K562 (cell line): ENCODE measurements at places on chromosomes 12 and 14.

- no peak for DNase-seq
These were observed 52.0 kb downstream of the SLC38A4 start for GRCh38 chr12:46773586-46774321.

GRCh38 chr14:95561001-95561412 lies 26.2 kb downstream of the GLRX5 start:
- DNase-seq: peak; percentile 79

GRCh38 chr14:58667900-58668299 lies 30.1 kb downstream of the DACT1 start:
- DNase-seq: no peak

DNA sequence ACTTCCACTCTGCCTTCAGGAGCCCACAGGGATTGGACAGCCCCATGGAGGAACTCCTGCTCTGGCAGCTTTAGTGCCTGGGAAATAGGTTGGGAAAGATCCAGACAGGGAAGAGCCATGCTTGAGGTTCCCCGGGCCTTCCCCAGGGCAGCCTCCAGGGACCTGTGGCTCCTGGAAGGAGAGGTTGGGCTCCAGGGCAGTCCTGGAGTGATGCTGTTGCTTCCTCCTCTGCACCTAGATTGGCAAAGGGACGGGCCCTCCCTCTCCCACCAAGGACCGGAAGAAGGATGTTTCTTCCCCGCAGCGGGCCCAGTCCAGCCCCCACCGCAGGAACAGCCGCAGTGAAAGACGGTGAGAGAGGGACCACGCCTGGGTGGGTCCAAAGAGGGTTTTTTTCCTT lies 16.5 kb downstream of the VASH1 start:
- DNase-seq: no peak

DNA sequence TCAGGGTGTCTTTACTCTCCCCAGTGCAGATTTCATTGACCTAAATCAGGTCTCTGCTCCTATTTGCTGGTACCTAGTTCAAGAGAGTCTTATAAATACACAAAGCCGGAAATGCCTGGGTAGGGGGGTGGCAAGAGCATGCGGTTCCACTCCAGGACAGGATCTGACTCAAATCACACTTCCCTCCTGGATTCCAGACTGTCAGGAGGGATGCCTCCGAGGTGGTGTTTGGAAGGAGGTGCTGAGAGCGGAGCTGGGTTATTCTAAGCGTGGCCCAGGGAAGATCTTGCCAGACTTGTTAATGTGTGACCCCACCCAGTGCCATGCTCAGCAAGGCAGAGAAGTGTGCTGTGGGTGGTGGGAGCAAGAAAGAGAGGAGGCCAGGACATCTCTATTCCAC lies 49.8 kb downstream of the B4GALNT3 start:
- DNase-seq: no peak

GRCh38 chr12:6603095-6603567 lies 4.0 kb downstream of the CHD4 start:
- no peak for DNase-seq

- no peak for DNase-seq
These were observed 2.6 kb upstream of the PHC1 start for GRCh38 chr12:8911606-8912268.

DNA sequence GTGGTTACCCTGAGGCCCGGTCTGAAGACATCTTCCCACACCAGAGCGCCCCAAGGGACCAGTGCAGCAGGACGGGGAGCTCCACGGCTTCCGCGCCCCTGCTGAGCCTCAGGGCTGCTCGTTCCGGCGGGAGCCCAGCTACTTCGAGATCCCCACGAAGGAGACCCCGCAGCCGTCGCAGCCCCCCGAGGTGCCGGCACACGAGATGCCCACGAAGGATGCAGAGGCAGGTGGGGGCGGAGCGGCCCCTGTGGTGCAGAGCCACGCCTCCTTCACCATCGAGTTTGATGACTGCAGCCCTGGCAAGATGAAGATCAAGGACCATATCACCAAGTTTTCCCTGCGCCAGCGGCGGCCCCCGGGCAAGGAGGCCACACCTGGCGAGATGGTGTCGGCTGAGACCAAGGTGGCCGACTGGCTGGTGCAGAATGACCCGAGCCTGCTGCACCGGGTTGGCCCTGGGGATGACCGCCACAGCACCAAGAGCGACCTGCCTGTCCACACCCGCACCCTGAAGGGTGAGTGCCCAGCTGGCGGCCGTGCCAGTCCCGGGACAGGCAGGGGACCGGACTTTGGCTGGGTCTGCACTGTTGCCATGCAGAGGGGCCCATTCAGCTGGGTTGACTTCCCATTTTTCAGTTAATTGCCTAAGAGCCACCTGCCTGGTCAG lies 18.1 kb downstream of the CEP170B start:
- no peak for DNase-seq

DNA sequence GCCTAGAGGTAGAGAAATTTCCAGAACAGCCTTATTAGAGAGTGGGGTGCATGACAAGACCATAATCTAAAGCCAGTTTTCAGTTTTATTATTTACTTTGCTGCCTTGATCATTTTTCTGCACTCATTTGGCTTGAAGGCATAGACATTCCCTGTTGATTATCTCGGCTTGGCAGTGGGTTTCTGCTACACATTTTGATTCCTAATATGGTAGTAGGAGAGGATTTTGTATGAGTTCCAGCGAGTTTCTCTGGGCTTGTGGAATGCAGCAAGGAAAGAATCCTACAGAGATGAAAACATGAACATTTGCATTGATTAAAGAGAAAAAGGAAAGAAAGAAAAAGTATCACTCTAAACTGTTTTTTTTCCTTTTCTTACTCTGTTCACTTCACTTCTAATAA lies 281.2 kb downstream of the PAWR start:
- DNase-seq: no peak

GRCh38 chr14:61744238-61744637 lies 18.0 kb upstream of the SNAPC1 start:
- DNase-seq: no peak

- DNase-seq: no peak
These were observed 12.8 kb upstream of the MLEC start for GRCh38 chr12:120674097-120674636.

GRCh38 chr14:50560931-50561285 lies 963 bp downstream of the ATL1 start:
- DNase-seq: peak; percentile 20

DNA sequence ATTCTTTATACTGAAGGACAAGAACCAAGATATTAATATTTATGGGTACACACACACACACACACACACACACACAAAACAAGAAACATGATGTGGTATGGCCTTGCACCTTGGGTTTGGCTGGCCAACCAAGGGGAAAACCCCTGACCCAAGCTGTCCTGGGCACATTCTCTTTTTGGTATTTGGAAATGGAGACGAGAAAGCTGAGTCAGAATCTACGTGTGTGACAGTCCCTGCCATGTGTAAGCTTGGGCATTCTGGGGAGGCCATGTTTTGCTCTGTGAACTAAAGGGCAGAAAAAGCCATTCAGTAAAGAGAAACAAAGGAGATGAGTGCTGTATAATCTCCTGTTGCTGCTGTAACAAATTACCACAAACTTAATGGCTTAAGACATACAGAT lies 35.6 kb downstream of the PTGER2 start:
- DNase-seq: no peak

GRCh38 chr14:76710056-76711010 lies 50.9 kb upstream of the VASH1 start:
- peak; percentile 59 for DNase-seq

GRCh38 chr12:59403259-59403932 lies 192.4 kb upstream of the SLC16A7 start:
- DNase-seq: no peak

DNA sequence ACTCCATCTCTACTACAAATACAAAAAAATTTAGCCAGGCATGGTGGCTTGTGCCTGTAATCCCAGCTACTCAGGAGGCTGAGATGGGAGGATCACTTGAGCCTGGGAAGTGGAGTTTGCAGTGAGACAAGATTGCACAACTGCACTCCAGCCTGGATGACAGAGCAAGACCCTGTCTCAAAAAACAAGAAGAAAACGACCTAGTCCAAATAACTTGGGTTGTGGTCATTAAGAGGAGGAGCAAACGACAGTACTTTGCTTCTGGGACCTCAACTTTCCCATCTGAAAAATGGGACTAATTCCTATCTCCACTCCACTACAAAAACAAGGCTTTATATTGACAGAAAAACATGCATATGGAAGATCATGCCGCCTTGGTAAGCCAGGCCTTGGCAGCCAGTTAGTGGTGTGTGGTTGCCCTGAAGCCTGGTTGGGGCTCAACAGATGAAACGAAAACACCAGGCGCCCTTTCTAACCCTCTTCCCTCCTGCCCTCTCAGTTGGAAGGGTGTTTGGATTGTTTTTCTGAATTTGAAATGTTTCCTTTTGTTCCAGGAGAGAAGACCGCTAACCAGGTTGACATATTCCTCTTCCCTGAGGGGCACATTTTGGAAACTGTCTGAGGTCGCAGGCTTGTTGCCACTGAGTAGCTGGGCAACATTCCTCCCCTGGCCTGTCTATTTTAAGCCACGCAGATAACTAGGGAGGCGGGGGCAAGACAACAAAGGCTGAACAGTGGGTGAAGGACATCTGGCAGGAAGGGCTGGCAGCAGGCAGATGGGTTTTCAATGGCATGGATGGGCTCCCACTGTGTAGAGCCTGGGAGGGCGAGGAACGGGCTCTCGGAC lies 13.7 kb upstream of the VPS37B start:
- DNase-seq: no peak

- no peak for DNase-seq
These were observed 48.6 kb upstream of the USP44 start for GRCh38 chr12:95599880-95600279.

- DNase-seq: no peak
These were observed 344.9 kb downstream of the DPF3 start for GRCh38 chr14:72549026-72549425.

GRCh38 chr12:79420146-79420618 lies 270.6 kb downstream of the PAWR start:
- DNase-seq: no peak

DNA sequence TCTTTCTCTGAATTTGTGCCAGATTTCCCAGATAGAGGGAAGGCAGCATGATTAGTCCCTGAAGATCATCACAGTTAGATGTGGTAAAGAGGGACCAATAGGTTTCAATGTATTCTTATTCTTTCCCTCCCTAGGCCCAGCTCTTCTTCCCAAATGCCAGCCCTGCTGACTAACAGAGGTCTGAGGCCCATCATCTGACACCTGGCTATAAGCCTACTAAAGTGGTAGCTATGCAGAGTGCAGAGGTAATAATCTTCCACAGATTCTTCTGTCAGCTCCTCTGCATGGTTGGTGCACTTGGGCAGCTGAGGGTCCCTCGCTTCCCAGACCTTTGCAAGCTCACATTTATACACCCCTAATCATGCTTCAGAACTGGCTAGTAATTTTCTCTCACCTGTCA lies 63.7 kb upstream of the PZP start:
- no peak for DNase-seq

- DNase-seq: no peak
These were observed 35.3 kb downstream of the CD9 start for GRCh38 chr12:6235499-6235898.

DNA sequence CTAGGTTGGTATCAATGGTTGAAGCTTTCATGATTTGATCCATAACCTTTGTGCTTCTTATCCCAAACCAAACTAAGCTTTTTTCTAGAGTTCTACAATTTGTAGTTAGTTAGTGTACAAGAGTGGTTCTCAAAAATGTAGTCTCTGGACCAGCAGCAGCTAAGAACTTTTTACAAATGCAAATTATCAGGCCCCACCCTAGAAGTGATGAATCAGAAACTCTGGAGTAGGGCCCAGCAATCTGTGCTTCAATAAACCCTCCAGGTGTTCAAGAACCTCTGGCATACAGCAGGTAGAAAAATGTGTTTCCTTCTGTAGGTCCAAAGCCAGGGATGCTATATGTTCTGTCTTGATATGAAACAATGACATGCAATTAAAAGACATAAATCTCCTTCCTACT lies 26.1 kb upstream of the ACTR6 start:
- DNase-seq: no peak

DNA sequence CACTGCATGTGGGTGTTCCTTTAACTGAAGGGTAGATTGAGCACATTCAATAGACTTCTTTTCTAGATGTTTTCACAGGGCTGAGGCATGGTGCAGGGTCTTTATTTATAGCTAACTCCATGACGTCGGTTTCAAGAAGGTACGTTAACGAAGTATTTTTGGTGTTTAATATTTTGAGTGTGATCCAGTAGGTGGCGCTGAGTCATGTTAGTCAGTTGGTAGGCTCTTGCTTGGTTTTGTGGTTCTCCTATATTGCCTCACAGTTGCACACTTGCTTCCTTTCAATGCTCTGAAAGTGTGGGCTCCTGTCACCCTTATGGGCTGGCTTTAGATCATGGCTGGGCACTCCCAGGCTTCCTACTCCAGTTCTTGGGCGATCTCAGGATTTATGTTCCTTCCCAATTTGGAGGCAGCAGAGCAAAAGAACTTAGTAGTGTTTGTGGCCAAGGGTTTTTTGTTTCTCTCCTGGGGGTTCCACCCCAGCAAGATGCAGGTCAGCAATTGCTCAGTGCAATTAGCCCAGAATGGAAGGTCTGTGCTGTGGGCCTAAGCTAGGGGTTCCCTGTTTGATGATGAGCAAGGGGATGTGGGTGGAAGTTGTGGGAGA lies 471.6 kb upstream of the FOXG1 start:
- DNase-seq: peak; percentile 3

- DNase-seq: no peak
These were observed 6.1 kb downstream of the DDX47 start for GRCh38 chr12:12819221-12819620.

DNA sequence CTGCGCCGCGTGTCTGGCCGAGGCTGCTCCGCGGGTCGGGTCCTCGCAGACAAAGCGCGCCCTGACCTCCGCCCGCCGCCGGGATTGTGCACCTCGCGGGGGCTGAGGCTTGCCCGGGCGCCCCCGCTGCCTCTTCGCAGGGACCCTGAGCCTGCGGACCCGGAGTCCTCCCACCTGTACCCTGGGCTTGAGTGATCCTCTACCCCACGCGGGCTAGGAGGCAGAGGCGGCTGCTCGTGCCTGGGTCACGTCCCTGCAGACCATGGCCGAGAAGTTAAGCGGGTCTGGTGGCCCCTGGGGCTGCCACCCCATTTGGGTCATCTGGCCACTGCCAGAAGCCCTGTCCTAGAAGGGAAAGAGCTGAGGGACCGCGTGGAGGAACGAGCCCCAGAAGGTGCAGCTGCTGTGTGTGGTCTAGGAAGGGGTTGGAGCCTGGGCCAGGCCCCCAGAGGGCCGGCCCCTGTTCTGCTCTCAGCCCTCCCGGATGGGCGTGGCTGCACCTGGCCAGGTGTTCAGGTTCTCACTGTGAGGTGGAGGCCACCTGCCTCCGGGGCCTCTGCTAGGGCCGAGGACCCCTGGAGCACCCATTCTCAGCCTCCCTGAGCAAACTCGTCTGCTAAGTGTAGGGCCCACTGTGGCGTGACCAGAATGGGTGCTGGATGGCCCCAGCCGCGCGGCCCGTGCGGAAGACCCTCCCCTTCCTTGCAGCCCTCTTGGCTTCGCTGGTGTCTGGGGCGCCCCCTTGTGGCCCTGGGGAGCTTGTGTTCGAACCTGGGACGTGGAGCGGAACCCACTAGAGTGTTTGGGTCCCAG lies 49.6 kb downstream of the LRCOL1 start:
- DNase-seq: peak; percentile 84

- no peak for DNase-seq
These were observed 84.2 kb upstream of the FICD start for GRCh38 chr12:108430926-108431325.

- no peak for DNase-seq
These were observed 90.9 kb upstream of the PKP2 start for GRCh38 chr12:32987512-32987911.
